SK-N-DZ (cell line): ENCODE measurements at places on chromosomes 7 and 10.

GRCh38 chr7:57412618-57413017, 37.4 kb upstream of the ZNF716 start:
- no peak for DNase-seq

DNA sequence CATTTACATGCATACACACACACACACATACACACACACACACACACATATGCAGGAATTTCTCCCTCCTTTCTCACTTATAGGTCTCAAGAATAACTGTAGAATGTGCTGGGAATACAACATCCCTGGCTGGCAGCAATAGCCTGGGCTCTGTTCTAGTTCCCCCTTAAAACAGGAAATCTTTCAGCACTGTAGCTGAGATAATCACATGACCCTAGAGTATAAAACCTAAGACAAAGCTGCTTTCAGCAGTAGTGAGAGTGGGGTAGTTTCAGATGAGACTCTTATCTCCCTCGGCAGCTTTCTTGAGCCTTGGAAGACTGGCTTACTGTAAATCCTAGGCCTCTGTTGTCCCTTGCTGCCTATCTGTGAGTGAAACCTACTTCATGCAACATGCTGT, 137.4 kb upstream of the AKR1E2 start:
- DNase-seq: no peak

- no peak for DNase-seq
Observed at GRCh38 chr7:156106107-156106426, 293.8 kb upstream of the SHH start.

DNA sequence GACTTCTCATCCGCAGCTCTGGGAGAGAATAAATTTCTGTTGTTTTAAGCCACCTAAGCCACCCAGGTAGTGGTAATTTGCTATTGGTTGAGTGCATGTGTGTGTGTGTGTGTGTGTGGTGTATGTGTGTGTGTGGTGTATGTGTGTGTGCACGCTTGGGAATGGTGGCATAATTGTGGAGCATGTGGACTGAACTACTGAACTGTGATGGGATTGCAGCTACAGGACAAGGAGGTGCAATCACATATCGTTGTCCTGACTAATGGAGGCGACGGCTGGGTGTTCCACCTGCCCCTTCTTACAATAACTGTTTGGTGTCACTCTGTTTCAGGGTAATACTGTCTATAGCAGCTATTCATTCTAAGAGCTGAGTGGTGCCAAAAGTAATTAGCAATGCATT, 448.7 kb upstream of the PFKP start:
- DNase-seq: peak; percentile 36

DNA sequence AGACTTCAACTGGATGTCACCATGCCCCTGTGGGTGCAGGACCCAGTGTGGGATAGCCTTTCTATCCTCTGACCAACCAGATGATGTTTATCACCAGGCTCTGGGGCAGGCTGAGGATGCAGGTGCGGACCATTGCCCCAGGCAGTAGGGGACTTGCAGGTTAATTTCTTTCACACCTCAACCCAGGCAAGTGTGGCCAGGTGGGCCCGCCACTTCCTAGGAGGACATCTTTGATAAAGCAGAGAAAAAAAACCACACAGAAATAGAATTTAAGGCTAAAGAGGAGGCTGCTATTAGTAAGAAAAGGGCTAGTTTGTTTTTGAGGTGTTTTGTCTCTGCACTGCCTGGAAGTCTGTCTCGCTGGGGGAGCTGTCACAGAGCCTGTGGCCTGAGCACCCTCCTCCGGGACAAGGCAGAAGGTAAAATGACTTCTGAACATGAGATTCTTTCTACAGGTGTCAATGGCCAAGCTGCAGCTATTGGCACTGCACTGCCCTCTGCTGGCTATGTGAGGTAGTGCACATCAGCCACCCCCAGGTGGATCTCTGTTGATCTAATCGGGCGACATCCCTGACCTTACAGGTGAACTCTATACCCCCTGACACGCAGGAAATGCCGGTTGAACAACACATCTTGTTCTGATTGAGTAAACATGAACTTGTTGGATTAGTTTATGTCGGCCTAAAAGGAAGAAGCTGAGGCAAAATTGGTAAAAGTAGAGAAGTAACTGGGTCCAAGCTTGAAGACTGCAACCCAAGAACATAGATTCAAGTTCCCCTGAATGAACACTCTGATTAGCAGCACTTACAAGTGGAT, 21.0 kb downstream of the UPP1 start:
- peak; percentile 49 for DNase-seq

DNA sequence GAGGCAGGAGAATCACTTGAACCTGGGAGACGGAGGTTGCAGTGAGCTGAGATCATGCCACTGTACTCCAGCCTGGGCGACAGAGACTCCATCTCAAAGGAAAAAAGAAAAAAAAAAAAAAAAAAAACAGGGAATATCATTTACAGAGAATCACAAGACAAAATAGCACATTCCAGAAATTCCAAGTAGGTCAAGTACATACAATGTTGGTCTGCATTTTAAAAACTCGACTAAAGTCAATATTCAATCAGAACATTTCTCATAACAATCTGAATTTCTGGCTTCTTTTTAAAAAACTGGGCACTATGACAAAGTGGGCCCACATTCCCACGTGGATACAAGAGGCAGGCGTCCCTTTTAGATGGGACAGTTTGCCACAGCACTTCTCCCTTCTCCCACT, 12.8 kb downstream of the ZC3HAV1L start:
- DNase-seq: no peak

DNA sequence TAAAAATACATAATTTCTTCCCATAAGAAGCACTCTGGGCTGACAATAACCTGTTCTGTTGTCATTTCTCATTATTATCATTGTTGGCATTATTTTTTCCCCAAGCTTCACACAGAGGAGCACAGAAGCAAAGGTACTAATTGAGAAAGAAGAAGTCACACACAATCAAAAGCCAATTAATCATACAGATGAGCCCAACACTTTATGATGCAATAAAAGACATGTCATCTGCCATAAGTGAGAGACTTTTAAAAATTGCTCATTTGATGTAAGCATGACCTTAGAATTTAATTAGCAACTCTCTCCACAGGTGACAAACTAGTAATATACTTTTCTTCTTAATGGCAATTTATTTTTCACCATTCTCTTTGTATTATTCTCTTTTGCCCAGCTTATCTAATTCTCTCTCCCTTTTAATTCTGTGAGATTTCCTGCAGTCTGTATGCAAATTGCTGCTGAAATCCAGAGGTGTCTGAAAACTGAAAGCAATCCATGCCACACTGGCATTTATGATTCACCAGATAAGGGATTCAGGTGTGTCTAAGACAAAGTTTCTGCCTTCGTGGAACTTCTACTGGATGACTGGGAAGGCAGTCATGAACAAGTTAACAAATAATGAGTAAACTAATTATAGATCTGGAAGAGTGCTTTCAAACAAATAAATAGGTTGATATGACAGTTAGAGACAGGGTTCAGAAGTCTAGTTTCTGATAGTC, 203.5 kb downstream of the CHCHD3 start:
- no peak for DNase-seq

DNA sequence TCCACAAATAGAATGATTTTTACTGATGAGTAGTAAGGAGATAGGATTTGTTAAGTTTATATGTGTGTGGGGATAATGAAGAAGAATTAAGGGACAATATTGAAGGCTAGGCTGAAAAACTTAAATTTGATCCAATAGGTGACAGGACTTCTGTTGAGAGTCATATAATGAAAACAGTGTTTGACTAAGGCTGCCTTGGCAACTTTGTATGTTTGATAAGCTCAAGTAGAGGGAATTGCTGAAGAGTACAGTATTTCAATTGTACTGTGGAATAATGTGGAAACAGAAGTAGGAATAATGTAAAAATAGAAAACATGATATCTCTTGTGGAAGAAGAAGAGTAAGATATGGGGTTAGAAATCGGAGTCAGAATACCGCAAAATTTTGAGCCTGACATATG, 10.5 kb downstream of the R3HCC1L start:
- DNase-seq: no peak

GRCh38 chr7:100573691-100574361, at the start of gene SAP25:
Gene SAP25 (minus strand): TSS chr7:100573900. CDS start chr7:100573742, 158 bp downstream.
- DNase-seq: no peak

- DNase-seq: no peak
Observed at GRCh38 chr10:26509307-26509706, 71.2 kb downstream of the APBB1IP start.

DNA sequence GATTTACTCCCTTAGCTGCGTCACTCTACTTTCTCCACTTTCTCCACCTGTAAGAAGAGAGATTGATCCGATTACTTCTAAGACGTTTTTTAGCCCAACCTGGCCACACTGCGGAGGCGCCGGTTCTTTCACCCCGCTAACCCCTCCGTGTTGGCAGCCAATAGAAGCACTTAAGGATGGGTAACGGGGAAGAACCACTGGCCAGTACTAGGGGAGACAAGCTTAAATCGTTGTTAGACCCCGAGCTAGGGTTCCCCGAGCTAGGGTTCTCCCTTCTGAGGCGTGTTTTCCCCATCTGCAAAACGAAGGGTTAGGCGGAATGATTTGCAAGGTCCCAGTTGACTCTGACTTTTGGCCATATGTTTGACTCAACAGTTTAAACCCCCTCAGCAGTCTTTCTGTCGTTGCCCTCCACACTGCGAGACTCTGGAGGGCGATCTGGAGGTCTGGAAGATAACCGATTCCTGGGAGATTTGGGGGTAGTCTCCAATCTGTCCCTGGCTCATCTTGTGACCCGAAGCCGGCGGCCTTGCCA, 644 bp downstream of the UMAD1 start:
- no peak for DNase-seq

DNA sequence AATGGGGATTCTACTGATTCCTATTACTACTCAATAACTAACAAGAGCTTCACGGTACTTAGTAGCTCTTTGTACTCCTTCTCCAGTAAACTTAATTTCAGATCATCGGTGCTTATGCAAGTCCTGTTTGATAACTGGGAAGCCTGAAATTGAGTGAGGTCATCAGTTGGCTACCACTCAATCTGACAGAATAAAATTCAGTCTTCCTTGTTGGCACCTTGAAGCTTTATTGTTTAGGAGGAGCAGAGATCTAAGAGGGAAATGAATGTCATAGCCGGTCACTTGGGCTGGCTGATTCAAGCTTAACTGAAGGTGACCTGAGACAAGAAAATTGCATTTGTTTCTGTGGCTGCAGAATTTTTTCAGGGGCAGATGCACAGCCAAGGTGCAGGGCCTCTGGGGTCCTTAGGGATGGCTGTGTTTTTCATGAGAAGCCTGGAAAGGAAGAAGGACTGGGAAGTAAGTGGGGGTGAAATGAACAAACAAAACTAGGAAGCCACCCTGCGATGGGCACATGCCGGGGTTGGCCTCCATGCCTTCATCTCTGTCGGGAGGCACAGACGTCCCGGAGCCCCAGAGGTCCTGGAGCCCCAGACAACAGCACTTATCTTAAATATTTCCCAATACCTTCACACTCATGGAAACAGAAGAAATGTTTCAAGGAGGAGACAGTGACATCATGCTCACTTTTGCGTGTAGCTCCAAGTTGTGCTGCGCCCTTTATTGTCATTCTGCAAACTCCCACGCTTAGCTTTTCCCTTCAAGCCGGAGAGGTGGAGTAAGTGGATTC, 85.0 kb upstream of the KIF5B start:
- DNase-seq: no peak

- DNase-seq: no peak
Observed at GRCh38 chr10:44818041-44818649, 93.0 kb upstream of the TMEM72 start.

DNA sequence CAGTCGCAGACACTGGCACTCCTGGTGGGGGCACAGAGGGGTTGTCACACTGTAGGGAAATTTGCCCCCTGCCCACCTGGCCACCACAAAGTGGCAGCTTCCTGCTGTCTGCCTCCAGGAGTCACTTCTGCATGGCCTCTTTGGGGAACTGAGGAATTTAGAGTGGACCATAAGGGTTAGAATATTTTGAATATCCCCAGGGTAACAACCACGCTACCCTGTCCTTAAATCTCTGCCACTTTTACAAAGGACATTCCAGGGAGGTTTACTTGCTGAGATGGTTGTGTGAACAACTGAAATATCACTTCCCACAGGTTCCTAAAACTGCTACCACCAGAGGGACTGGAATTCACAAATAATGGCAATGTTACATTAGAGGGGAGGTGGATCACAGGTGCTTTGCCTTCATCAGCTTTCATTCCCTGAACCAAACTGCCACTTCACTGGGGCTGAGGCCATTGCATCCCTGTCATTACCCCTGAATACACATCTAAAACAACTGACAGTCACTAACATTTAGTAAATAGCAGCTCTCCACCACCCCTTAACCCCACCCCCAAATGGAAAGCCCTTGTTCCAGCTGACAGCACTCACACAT, 88.1 kb upstream of the IFRD1 start:
- no peak for DNase-seq

DNA sequence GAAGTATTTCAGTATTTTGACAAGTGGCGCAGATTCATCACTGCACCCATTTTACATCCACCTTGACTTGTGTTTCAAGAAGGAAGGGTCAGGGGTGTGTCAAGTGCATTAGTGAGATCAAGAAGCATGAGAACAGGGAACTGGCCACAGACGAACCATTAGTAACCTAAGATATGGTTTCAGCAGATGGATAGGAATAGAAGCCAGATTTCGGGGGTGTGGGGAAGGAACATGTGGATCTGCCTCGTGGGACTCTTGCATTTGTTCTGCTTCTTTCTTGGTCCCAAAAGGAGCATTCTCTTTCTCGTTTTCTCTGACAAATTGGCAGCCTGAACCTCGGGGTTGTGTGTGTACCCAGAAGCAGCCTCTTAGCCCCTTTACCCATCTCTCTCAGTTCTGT, 9.6 kb downstream of the DENND2A start:
- DNase-seq: no peak

- DNase-seq: peak; percentile 72
Observed at GRCh38 chr10:79027147-79028055, 41.4 kb upstream of the ZMIZ1 start.

DNA sequence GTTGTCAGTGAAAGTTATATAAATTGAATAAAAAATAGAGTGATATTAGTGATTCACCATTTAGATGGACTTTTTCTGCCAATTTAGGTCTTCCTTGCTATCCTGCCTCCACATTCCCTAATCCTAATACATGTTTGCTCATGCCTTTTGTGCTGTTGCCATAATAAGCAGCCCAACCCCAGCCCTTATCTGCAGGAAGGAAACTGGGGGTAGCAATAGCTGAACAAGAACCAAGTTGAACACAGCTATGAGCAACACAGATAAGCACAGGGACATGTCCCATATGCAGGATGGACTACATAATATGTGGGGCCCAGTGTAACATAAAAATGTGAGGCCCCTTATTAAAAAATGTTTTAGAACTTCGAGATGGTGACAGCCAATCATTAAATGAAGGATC, 91.2 kb upstream of the AHR start:
- no peak for DNase-seq

- no peak for DNase-seq
Observed at GRCh38 chr10:93926613-93927012, 32.8 kb downstream of the SLC35G1 start.

DNA sequence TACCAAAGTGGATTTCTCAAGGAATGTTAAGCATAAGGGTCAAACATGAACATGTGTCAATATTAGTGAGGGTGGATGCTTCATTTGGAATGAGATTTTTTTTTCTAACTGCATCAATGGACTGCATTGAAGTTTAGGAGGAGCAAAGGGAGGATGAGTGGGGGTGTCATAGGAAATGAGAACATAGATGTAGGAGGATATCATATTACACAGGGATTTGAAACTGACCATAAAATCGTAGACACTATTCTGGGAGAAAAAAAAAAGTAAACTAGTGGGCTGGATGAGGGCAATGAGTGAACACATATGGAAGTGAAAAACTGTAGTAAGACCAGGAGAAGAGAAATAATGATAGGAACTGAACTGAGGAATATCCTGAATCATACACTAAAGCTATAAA, 109.4 kb downstream of the SEMA3A start:
- no peak for DNase-seq
